ENCODE measurements at places on chromosomes 7 and 10. TPM values are rescaled to one million over a fixed set of nuclear protein-coding genes. Genes with fewer than 3 reads are reported as not detected.

The AMPH gene
- not detected for total RNA-seq

The AEBP1 gene
- total RNA-seq, result 8.4 TPM

The FAM25C gene
- not detected for total RNA-seq

The FKBP6 gene
- not detected for total RNA-seq

The MYH16 gene
- not detected for total RNA-seq

The PARG gene
- 35.2 TPM for total RNA-seq

The ODAD2 gene
- total RNA-seq, result not detected

The LLCFC1 gene
- total RNA-seq, result not detected

The NEUROG3 gene
- not detected for total RNA-seq

The GALNT17 gene
- total RNA-seq, result not detected

The C7orf25 gene
- 2.5 TPM for total RNA-seq

The TMEM213 gene
- not detected for total RNA-seq

The DHX32 gene
- total RNA-seq, result 10.7 TPM

The CUL1 gene
- total RNA-seq, result 93.4 TPM

The SFMBT2 gene
- total RNA-seq, result 17.4 TPM

The OR13A1 gene
- total RNA-seq, result not detected

The ARHGAP22 gene
- total RNA-seq, result not detected

The FZD1 gene
- total RNA-seq, result 0.02 TPM

The GAD2 gene
- not detected for total RNA-seq

The TDRD1 gene
- 0.16 TPM for total RNA-seq

The PNPLA8 gene
- total RNA-seq, result 16.3 TPM

The SPDYE2B gene
- not detected for total RNA-seq

The CDH23 gene
- 0.78 TPM for total RNA-seq

The HMX2 gene
- not detected for total RNA-seq

The C10orf105 gene
- total RNA-seq, result 0.04 TPM

The UBN2 gene
- 13.6 TPM for total RNA-seq

The ANKRD30A gene
- total RNA-seq, result not detected

The C10orf67 gene
- total RNA-seq, result not detected

The PPA1 gene
- total RNA-seq, result 368 TPM

The CPXM2 gene
- total RNA-seq, result not detected

The PI4K2A gene
- total RNA-seq, result 15.9 TPM

The ALOX5 gene
- total RNA-seq, result 0.93 TPM

The NKX2-3 gene
- not detected for total RNA-seq

The OR2F2 gene
- not detected for total RNA-seq

The FRMPD2 gene
- total RNA-seq, result not detected

The ZNF365 gene
- 0.53 TPM for total RNA-seq

The MPP7 gene
- 6.6 TPM for total RNA-seq

The INA gene
- 0.94 TPM for total RNA-seq
